GM04504 (cell line): ENCODE measurements at places on chromosomes 16 and 17.
A peak's percentile ranks its signal among the peaks of the same experiment; 100 is the strongest.

- no peak for DNase-seq
Measured at GRCh38 chr16:3986235-3986544, 105.7 kb upstream of the CREBBP start.

- DNase-seq = no peak
Measured at GRCh38 chr16:54817940-54818574, 112.6 kb upstream of the IRX5 start.

DNA sequence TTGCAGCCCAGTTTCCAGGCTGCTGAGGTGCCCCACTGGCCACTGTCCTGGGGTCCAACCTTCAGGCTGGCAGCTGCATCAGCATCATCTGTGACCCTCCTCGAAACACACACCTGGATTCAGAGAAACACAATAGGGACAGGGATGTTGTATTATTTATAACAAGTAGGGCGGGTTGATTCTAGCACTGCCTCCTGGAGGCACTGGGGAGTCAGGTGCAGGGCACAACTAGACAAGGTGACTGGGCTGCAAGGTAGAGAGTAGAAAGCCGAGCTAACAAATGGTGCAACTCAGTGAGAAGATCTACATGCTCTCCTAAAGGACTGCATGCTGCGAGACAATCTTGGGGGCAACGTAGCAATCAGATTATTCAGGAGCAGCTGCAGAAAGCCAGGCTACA lies 317.3 kb downstream of the SLC39A11 start:
- DNase-seq = no peak

DNA sequence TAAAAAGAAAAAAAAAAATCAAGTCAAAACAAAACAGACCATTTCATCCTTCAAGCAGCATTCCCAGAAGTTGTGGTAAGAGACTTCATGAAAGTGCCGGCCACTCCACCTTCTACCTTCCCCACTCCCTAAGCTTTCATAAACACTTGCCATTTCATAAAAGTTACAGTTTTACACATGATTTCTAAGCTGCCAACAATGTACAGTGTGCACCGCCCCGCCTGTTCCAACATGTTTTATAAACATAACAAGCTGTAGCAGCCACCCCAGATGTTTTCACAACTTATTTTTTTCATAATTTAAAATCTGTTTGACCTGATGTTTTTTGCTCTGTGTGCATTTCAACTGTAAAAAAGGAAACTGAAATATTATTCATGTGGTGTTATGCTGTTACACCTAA lies 608.1 kb downstream of the TOX3 start:
- no peak for DNase-seq

GRCh38 chr17:57948555-57949420 lies 6.4 kb downstream of the CUEDC1 start:
- peak; percentile 94 for DNase-seq

DNA sequence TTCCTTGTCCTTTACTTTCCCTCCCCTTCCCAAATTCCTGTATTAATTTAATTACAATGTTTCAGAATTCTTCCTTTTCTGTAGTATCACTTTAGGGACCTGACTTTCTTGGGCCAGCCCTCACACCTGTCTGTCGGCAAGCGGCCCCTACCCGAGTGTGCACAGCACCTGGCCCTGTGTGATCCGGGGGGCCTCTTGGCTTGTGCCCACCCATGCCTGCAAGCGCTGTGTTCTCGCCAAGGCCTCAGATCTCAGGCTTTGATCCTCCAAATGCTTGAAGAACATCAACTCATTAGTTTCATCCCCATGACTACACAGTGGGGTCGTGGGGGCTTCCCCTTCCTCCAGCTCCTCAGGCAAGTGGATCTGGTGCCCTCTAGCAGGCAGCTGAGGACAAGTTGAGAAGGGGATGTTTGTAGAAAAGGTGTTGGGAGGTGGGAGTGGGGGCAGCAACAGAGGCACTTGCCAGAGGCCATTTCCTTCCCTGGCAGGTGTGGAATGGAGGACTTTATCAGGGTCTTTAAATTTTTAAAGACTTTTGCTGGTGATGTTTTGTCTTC lies 15.7 kb upstream of the CDH3 start:
- DNase-seq = no peak

DNA sequence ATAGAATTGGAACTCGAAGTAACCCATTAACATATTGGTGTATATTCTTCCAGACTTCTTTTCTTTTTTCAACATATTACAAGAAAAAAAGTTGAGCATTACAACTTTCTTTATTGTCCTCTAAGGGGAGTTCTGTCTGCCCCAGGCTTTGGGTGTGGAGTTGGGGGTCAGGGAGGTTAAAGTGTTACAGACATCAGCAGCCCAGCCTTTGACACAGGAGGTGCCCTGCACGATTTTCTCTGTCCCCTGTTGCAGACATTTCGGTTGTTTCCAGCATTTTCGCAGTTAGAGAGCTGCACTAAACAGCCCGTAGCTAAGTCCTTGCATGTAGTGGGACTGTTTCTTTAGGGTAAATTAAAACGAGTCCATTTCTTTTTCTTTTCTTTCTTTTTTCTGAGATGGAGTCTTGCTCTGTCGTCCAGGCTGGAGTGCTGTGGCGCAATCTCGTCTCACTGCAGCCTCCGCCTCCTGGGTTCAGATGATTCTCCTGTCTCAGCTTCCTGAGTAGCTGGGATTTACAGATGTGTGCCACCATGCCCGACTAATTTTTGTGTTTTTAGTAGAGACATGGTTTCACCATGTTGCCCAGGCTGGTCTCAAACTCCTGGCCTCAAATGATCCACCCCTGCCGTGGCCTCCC lies 13.4 kb upstream of the ADCY7 start:
- DNase-seq = no peak

DNA sequence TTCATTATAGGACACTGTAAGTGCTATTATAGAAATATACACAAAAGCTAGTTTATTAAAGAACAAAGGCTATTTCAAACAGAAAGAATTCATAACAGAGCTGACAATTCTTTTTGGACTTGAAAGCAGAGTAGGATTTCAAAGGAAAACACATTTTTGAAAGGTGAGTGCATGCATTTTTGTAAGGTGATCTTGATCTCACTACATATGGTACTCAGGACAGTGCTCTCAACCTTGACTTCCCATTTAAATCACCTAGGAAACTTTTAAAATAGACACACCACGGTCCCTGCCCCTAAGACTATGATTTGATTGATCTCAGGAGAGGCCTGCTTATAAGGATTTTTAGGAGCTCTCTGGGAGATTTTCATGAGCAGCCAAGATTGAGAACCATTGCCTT lies 1362.0 kb downstream of the CDH8 start:
- DNase-seq = no peak

DNA sequence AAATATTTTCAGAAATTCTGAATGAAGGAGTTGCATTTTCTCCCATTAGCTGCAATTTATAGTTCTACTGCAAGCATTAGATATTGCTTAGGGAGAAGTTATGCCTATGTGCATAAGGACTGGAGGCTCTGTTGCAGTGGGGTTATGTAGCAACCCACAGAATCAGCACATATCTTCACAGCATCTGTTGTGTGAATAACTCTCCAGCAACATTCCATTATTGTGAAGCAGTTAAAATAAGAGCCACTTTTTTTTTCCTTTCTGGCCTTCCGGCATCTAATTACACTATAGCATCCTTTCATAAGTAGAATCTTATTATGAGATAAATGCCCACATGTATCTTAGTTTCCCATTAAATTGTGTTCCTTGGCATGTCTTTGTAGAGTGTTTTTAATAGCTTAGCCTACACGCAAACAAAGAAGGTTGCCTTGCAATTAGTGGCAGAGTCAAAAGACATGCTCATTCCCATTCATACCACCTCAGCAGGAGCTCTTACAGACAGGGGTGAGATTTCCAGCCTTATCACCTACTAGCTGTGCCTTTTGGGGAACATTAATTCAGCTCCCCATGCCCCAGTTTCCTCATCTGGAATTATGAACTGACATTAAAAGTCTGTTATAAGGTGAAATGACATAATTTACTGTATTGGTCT lies 596.0 kb upstream of the GOT2 start:
- DNase-seq = peak; percentile 8

- no peak for DNase-seq
Measured at GRCh38 chr17:19757536-19758180, 9.6 kb upstream of the ALDH3A1 start.

DNA sequence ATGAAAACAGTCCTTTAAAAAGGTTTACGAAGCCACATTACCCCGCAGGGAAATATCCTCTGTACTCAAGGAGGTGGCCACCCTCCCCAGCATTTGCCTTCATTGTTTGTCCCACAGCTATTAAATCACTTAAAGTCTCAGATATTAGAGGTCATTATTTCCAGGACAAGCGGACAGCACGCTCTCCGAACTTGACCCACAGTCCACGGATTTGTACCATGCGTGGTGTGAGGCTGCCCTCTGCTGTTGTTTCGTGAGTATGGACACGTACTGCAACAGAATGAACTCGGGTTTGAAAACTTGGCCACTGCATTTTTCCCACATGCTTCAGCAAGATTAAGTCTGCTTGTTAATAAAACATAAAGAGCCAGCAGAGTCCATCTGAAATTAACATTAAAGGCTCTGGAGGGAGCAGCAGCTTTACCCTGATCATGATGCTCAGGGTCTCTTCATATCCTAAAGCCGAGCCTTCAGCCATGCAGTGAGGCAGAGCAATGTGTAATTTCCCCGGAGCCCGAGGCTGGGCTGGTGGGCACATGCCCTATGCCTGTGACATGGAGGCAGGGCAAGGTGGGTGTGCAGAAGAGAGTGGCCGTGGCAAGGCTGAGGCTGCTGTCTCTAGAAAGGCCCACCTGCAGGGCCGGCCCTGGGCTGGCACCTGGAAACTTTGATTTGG lies 19.7 kb downstream of the MEAK7 start:
- peak; percentile 36 for DNase-seq

- DNase-seq = no peak
Measured at GRCh38 chr16:16096121-16096857, 127.0 kb downstream of the ABCC6 start.

DNA sequence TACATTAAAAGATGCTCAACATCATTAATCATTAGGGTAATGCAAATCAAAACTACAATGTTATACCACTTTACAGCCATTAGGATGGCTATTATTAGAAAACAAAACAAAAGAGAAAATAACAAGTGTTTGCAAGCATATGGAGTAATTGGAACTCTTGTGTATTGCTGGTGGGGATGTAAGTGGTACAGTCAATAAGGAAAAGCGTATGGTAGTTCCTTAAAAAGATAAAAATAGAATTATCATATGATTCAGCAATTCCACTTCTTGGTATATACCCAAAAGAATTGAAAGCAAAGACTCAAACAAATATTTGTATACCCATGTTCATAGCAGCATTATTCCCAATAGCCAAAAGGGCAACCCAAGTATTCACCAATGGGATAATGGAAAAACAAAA lies 1.4 kb upstream of the CAPNS2 start:
- no peak for DNase-seq

GRCh38 chr17:30921544-30922196 lies at the start of gene ADAP2:
ADAP2 (plus strand) TSS chr17:30921945; CDS start chr17:30922015, 70 bp downstream.
- DNase-seq = no peak

DNA sequence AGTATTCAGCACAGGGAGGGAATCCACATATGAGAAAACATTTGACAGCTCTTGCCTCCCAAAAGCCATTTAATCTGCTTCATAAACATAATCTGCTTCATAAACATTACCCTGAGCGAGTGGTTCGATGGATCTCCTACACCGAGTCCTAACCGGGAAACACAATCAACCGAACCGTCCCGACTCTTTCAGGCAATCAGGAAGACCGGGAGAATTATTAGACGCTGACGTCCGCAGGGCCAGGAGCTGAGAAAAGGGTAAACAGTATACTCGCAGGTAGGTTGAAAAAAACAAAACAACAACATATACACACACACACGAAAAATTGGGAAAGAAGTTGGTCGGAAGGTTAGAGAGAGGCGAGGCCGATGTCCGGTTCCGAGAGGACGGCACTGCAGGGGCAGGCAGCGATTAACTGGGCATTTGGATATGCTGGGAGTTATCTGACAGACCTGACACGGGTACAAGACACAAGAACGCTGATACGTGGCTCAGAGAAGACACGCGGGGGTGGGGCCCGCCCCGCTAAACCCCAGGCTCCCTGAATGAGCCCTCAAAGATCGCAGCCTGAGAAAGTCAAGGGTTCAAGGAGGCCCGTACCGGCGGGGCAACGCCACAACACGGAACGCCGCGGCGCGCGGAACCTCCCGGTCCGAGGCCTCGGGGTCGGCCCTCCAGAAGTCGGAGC lies 585 bp downstream of the AP1G1 start:
- peak; percentile 19 for DNase-seq

DNA sequence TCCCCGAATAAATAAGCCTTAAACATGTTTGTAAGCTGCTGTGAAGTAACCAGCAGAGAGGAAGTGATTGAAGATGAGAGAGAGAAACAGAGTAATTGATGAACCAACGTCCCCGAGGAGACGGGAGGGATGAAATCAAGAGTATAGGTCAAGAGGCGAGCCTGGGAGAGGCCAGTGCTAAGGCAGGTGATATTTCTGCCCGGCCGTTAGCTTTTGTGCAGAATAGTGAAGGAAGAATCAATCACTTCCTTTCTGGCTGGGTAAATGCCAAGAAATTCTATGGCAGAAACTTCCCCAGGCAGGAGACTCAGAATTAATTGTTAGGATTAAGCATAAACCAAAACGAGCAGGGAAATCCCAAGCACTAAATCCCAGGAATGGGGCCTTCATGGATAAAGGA lies 273.8 kb downstream of the CDH13 start:
- DNase-seq = no peak

GRCh38 chr16:6611535-6611934 lies 721.1 kb upstream of the RBFOX1 start:
- no peak for DNase-seq

- peak; percentile 66 for DNase-seq
Measured at GRCh38 chr17:43784628-43785101, 4.4 kb downstream of the CFAP97D1 start.

- no peak for DNase-seq
Measured at GRCh38 chr17:78790552-78790951, 8.5 kb upstream of the CYTH1 start.

- DNase-seq = no peak
Measured at GRCh38 chr16:51287121-51287755, 136.2 kb upstream of the SALL1 start.

GRCh38 chr17:15951368-15952047 lies 6.6 kb downstream of the ADORA2B start:
- DNase-seq = no peak

DNA sequence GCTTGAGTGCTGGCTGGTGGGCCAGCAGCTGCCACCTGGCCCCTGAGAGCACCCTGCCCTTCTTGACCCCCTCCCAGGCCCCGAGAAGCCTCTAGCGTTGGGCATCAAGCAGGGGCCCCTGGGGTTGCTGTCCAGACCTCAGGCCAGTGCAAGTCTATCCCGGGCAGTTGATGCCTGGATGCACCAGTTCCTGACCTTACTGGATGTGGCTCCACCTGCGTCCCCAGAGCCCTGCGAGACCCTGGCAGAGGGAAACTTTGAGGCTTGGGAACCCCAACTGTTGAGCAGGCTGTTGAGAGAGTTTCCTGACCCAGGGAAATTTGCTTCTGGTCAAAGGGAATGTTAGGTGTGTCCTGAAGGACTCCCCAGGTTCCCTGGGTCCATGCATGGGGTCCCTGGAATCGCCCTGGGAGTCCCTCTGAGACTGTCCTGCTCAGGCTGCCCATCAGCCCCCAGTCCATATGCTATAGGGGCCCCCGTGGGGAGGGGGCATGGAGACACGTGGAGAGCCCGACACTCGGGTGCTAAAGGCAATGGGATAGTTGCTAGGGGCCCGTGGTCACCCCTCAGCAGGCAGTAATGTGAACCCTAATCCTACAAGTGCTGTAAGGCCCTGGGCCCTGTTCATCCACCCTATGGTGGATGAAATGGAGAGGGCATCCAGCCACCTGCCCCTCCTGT lies 46.4 kb downstream of the RAB11FIP4 start:
- DNase-seq = no peak

GRCh38 chr17:19460700-19461099 lies 49.7 kb downstream of the RNF112 start:
- no peak for DNase-seq
